ENCODE measurements at places on chromosomes 1 and 21. TPM values are rescaled to one million over a fixed set of nuclear protein-coding genes. Genes with fewer than 3 reads are reported as not detected.

DNA sequence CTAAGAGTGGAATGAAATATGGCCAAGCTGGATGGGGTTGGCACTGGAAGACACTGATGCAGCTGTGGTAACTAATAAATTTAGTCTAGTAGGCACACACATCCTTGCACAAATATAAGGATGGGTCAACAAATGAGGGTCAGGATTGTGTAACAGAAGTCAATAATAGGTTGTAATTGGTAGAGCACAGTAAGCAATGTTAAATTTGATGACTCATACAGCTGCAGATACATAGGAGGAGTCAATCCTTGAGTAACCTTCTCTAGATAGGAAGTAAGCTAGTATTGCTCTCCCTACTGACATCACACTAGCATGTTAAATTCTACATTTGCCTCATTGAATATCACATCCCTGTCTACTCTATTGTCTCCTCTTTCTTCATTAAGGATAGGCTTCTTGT, 332.1 kb downstream of the PTPRC start:
- no peaks in the 10 kb centered on the region for H3K27me3 ChIP-seq
- H3K27ac ChIP-seq, result no peak overlapping the region
- H3K4me3 ChIP-seq, result no peak overlapping the region
- no peaks in the 10 kb centered on the region for H3K4me1 ChIP-seq
- DNase-seq, result no peak

Gene SLAMF9
- not detected for total RNA-seq

GRCh38 chr1:12480748-12481362, 137.2 kb downstream of the DHRS3 start:
- no peak overlapping the region for H3K4me3 ChIP-seq
- H3K4me1 ChIP-seq, result peaks cover 18% of the 10 kb centered on the region
- peak; percentile 62 for DNase-seq
- H3K27ac ChIP-seq, result no peak overlapping the region
- no peaks in the 10 kb centered on the region for H3K27me3 ChIP-seq

GRCh38 chr1:172801771-172802322, 142.9 kb downstream of the FASLG start:
- H3K27ac ChIP-seq, result no peak overlapping the region
- no peaks in the 10 kb centered on the region for H3K27me3 ChIP-seq
- H3K36me3 ChIP-seq, result no peaks in the 10 kb centered on the region
- no peak for DNase-seq

DNA sequence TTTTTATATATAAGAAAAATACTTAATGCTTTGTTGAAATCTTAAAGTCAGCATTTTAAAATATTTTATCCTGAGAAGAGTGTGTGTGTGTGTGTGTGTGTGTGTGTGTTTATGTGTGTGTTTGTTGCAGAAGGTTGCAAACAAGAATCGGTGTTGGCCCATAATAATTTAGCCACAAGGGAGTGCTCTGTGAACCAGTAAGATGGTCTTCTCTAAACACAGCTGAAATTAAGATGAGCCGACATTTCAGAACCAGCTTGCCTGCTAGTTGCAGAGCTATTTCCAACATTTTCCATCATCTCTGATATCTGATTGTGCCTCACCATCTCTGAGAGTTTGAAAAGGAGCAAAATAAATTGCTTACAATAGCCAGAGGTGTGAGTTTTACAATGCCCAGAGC, 158.8 kb upstream of the SGIP1 start:
- no peaks in the 10 kb centered on the region for H3K27me3 ChIP-seq
- DNase-seq, result no peak
- H3K27ac ChIP-seq, result no peak overlapping the region
- H3K36me3 ChIP-seq, result peaks cover 1% of the 10 kb centered on the region
- no peak overlapping the region for H3K4me3 ChIP-seq

DNA sequence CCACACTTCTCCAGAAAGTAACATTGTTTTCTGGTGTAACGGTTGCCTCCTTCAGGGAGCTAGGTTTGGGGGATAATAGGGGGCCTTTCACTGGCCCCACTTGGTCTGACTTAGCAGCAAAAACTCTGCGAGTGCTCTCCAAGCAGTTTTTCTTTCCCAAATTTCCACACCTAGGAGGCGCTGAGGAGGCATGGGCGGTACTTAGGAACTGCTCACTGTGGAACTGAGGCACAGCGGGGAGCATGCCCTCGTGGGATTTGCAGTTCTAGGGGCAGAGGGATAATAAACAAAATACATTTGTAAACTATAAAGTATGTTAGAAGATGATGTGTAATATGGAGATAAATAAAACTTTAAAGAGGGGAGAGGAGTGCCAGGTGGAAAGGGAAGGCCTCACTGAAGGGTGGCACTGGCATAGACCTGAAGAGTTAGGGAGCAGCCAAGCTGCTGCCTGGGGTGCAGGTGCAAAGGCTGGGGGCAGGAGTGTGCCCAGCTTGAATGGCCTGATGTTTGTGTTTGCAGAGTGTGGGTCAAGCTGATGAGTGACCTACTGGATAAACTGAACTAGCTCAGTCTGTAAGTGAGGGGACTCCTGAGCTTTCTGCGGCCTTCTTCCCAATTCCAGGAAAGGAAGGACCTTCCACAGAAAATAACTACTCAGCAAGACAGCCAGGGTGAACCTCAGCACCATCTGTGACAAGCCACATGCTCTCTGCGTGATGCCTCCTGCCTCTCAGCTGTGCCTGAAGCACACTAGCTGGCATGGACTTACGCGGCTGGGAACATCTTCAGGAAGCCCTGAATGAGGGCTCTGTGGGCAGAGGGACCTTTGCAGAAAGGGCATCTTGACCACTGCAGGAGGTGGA, 1.9 kb downstream of the EPHX1 start:
- peaks cover 6% of the 10 kb centered on the region for H3K4me1 ChIP-seq
- DNase-seq, result no peak
- H3K27me3 ChIP-seq, result no peaks in the 10 kb centered on the region
- no peak overlapping the region for H3K27ac ChIP-seq

- no peaks in the 10 kb centered on the region for H3K36me3 ChIP-seq
- no peak for DNase-seq
- H3K27me3 ChIP-seq, result peaks cover 3% of the 10 kb centered on the region
- H3K4me1 ChIP-seq, result no peaks in the 10 kb centered on the region
- H3K27ac ChIP-seq, result no peak overlapping the region
Measured at GRCh38 chr1:157955857-157956256, 37.6 kb upstream of the KIRREL1 start.

GRCh38 chr1:53348486-53349368, 20.9 kb upstream of the LRP8 start:
- H3K4me1 ChIP-seq, result no peaks in the 10 kb centered on the region
- no peaks in the 10 kb centered on the region for H3K27me3 ChIP-seq
- DNase-seq, result peak; percentile 70
- H3K27ac ChIP-seq, result no peak overlapping the region
- no peaks in the 10 kb centered on the region for H3K36me3 ChIP-seq

Gene CHI3L2
- 12.5 TPM for total RNA-seq

Gene CHIA
- not detected for total RNA-seq

DNA sequence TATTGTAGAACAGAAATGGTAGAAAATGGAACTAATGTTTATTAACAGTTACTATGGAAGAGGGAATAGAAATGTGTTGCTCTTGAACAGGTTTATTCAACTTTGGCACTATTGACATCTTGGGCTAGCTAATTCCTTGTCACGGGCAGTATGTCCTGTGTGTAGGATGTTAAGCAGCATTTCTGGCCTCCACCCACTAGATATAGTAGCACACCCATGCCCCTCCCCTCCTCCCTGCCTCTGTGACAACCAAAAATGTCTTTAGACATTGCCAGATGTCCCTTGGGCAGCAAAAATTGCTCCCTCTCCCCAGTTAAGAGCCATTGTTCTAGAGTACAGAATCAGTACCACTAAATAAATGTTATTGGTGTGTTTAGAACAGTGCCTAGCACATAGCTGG, 91.4 kb upstream of the TPTE start:
- no peak overlapping the region for H3K4me3 ChIP-seq
- H3K27me3 ChIP-seq, result no peaks in the 10 kb centered on the region
- H3K27ac ChIP-seq, result no peak overlapping the region
- H3K36me3 ChIP-seq, result no peaks in the 10 kb centered on the region

DNA sequence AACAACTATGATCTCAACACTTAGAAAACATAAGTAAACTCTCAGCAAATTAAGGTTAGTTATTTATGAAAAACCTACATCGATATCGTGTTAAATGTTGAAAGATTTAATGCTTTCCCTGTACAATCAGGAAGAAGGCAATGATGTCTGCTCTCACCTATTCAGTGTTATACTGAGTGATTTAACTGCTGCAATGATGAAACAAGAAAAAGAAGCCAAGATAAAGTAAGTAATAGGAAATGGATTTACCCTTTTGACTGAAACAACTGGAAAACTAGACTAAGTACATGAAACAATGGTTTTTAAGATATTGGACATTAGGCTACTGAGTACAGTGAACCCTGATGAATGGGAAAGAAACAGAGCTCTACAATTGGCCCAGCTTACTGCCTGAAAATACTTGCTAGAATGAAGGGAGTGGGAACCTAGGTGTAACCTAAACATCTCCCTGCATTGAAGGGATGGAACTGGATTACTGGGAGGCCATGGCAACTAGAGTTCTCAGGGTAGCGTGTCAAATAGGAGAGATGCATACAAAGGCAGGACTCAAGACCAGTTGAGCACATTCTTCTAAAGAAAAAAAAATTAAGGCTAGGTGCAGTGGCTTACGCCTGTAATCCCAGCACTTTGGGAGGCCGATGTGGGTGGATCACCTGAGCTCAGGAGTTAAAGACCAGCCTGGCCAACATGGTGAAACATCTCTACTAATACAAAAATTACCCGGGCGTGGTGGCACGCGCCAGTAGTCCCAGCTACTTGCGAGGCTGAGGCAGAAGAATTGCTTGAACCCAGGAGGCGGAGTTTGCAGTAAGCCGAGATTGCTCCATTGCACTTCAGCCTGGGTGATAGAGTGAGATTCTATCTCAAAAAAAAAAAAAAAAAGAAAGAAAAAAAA, 37.3 kb downstream of the SNRPE start:
- DNase-seq, result no peak
- no peaks in the 10 kb centered on the region for H3K27me3 ChIP-seq
- H3K4me1 ChIP-seq, result no peaks in the 10 kb centered on the region
- H3K27ac ChIP-seq, result no peak overlapping the region
- no peak overlapping the region for H3K4me3 ChIP-seq

GRCh38 chr1:189693140-189693539, 784.5 kb downstream of the BRINP3 start:
- no peaks in the 10 kb centered on the region for H3K36me3 ChIP-seq
- H3K4me3 ChIP-seq, result no peak overlapping the region
- no peaks in the 10 kb centered on the region for H3K4me1 ChIP-seq
- no peak for DNase-seq
- H3K27ac ChIP-seq, result no peak overlapping the region

Gene BSDC1
- 55.2 TPM for total RNA-seq

DNA sequence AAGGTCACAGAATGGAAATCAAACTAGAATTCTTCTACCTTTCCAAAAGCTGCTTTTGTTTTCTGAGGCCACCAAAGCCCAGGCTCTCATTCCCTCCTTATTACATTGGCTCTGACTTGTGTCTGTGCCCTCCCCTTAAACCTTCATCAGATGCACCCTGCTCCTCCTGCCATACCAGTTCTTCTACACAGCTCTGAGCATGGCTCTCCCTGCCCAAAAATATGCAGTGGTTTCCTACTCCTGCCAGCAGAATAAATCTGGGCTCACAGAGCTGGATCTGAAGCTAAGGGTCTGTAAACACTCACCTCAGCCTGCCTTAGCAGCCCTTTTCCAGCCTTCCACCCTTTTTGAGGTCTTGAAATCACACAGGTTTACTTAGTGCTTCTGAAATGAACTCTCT, 55.0 kb downstream of the TTC3 start:
- H3K4me1 ChIP-seq, result no peaks in the 10 kb centered on the region
- no peak overlapping the region for H3K27ac ChIP-seq

DNA sequence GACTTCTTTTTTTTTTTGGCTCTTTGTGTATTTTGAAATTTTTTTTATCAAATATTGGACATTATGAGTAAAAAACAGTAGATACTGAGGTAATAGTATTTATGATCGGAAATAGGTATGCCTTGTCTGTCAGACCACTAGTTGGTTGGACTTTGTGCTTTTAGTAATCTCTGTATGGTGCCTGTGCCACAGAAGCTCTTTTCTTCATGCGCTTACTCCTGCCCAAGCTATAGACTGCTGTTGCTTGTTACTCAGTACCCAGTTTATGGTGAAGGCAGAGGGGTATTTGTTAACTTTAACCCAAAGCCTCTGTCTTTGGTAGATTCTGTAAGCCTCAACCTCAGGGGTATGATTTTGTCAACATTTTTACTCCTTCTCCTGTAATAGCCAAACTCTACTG, 8.6 kb downstream of the SLC30A7 start:
- no peaks in the 10 kb centered on the region for H3K4me1 ChIP-seq
- no peak for DNase-seq
- H3K36me3 ChIP-seq, result no peaks in the 10 kb centered on the region

Gene RGSL1
- not detected for total RNA-seq

Measured in aorta (tissue), 5 donors.